ENCODE measurements at places on chromosomes 7 and 10.

- DNase-seq, result no peak
These were observed 15.2 kb upstream of the CELF2 start for GRCh38 chr10:11002485-11002884.

GRCh38 chr10:30736685-30737232 is 107.2 kb upstream of the LYZL2 start:
- no peak for DNase-seq

GRCh38 chr10:114266521-114266920 is 27.5 kb downstream of the VWA2 start:
- DNase-seq, result no peak

DNA sequence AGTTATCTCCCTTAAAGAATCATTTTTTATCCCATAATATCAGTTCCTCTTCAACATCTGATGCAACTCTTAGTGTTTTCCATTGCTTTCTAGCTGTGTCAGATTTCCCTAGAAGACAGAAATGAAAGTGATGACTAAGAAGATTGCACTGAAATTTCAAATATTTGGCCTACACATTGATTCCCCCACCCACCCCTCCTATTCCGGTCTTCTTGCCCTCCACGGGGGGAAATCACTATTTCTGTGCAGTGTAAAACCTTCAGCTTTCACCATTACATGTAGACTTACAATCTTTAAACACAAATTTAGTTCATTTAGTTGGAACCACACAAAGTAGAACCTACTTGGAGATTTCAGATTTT is 63.7 kb upstream of the IL6 start:
- DNase-seq, result no peak

- no peak for DNase-seq
These were observed 357.1 kb upstream of the AOAH start for GRCh38 chr7:37081436-37081835.

DNA sequence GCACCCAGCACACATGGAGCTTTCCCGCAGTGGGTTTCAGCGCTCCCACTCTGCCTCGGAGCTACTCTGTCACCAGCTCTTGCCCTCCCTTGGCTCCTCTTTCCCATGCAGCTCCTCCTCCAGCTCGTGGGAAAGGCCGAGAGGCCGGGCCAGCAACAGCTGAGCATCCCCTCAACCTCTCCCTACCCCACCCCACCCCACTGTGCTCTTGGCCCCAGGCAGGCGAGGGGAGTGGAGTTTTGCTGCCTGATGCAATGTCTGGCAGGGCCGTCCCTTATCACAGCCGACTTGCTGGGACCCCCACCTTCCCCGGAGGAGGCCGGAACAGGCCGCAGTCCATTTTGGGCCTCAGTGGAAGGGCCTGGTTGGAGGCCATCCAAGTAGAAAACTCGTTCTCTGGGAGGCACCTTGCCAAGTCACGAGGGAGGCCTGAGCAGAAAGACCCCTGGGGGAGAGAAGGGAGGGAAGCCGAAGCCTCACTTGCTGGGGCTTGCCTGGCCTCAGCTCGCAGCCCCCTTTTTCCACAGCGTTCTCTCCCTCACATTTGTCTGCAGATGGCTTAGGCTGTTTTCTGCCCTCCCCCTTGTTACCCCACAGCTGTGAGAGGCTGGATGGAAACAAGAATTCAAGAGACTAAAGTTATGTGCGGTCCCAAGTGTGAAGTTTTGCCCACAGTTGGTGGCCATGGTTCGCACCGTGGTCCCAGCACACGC is 35.3 kb downstream of the CHST3 start:
- DNase-seq, result no peak

GRCh38 chr7:135391514-135391913 is 118.4 kb downstream of the CNOT4 start:
- no peak for DNase-seq
